Uterus (tissue), 4 donors: ENCODE measurements at places on chromosomes 2 and 18. TPM values are rescaled to one million over a fixed set of nuclear protein-coding genes. Genes with fewer than 3 reads are reported as not detected.
A peak's percentile ranks its signal among the peaks of the same experiment; 100 is the strongest.

GRCh38 chr2:25270061-25270460, 71.7 kb downstream of the DNMT3A start:
- H3K27ac ChIP-seq, result no peak overlapping the region
- H3K36me3 ChIP-seq, result no peaks in the 10 kb centered on the region
- no peak for DNase-seq

The G6PC2 gene
- not detected for total RNA-seq

DNA sequence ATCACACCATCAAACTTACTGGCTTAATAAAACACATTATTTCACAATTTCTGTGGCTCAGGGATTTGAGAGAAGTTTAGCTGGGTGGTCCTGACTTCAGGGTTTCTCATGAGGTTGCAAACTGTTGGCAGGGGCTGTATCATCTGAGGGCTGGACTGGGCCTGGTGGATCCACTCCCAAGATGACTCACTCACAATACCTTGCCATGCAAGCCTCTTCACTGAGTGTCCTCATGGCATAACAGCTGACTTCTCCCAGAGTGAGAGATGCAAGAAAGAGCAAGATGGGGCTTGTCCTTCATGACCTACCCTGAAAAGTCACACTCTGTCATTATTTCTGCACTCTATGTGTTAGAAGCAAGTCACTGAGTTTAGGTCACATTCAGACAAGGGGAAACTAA, 73.8 kb downstream of the AQP4 start:
- no peaks in the 10 kb centered on the region for H3K4me1 ChIP-seq
- no peak overlapping the region for H3K4me3 ChIP-seq
- no peaks in the 10 kb centered on the region for H3K36me3 ChIP-seq
- no peaks in the 10 kb centered on the region for H3K27me3 ChIP-seq
- DNase-seq, result no peak

DNA sequence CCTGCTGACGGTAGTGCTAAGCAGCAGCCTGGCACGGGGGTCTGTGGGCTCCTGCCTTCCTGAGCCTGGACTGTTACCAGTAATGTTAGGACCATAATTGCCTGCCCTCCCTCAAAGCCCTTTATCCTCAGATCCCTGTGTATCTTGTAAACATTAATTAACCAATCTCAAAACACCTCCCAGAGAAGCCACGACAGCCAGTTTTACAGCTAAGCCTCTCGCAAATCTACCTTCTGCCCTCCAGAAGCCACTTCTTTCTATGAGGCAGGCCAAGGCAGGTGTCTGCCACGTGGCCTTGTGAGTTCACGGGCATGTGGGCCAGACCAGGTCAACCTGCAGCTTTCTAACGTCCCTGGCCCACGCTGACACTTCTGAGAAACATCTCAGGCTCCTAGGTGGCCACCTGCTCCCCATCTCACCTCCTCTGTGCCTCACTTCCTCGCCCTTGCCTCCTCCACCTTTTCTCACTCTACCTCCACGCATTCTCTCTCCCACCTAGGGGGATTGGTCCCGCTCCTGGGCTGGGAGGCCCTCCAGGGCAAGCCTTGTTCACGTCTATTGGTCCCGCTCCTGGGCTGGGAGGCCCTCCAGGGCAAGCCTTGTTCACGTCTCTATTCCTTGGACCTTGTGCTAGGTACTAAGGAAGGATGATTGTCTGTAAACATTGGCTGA, 64.3 kb downstream of the EDAR start:
- H3K4me3 ChIP-seq, result no peak overlapping the region
- DNase-seq, result no peak
- no peak overlapping the region for H3K27ac ChIP-seq
- H3K27me3 ChIP-seq, result no peaks in the 10 kb centered on the region

The CNGA3 gene
- total RNA-seq, result not detected

The HJURP gene
- total RNA-seq, result not detected

DNA sequence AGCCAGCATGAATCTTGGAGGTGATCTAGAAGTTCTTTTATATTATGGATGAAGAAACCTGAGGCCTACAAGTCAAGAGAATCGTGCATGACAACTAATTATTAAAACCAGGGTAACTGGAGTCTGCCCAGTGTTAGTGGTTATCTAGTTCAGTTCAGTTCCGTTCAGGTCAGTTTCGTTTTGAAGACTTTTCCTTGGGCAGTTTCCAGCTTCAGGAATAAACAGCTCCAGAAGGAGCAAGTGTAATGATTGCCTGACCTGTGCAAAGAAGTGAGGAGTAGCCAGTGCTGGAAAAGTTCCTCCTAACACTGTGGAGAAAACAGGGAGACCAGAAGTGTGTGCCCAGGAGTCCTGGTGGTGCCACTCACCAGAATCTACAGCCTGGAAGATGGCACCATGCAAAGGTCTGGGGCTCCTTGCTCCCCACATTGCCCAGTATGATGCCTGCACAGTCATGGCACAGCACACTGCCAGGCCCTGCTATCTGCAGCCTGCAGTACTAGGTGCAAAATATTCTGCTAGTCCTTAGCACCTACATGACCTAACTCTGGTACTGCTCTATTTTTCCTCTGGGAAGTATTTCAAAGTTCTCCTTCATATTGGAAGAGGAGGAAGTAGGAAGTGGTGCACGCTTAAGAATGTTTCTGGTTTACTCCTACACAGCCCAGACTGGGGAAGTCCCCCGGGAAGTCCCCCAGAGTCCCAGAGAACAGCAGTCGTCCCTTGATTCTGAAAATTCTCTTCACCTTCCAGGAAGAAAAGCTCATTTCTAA, 65.8 kb downstream of the SUMO1 start:
- no peak for DNase-seq
- no peak overlapping the region for H3K4me3 ChIP-seq
- no peaks in the 10 kb centered on the region for H3K4me1 ChIP-seq
- no peaks in the 10 kb centered on the region for H3K36me3 ChIP-seq

The SCN1A gene
- not detected for total RNA-seq

The APCDD1 gene
- 8.2 TPM for total RNA-seq

The ZBTB7C gene
- total RNA-seq, result 5.6 TPM

GRCh38 chr18:1498216-1498615, 593.5 kb downstream of the ADCYAP1 start:
- no peak overlapping the region for H3K27ac ChIP-seq
- DNase-seq, result no peak
- no peaks in the 10 kb centered on the region for H3K4me1 ChIP-seq
- H3K36me3 ChIP-seq, result no peaks in the 10 kb centered on the region
- H3K4me3 ChIP-seq, result no peak overlapping the region

DNA sequence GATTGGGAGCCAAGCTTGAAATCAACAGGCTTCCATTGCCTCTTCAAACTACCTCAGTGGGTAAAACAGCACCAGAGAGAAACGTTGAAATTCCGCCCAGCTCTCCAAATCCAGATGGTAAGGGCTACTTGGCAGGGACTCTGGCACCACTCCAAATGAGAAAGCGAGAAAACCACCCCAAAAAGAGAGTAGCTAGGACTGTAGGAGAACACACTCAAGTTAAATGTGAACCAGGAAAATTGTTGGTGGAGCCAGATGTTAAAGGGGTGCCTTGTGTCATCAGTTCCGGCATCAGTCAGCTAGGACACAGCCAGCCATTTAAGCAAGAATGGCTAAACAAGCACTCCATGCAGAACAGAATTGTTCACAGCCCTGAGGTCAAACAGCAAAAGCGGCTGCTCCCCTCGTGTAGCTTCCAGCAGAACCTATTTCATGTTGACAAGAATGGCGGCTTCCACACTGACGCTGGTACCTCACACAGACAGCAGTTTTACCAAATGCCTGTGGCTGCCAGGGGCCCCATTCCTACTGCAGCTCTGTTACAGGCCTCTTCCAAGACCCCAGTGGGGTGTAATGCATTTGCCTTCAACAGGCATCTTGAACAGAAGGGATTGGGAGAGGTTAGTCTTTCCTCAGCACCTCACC, 167.3 kb downstream of the ASXL3 start:
- H3K36me3 ChIP-seq, result no peaks in the 10 kb centered on the region
- no peak overlapping the region for H3K27ac ChIP-seq
- no peaks in the 10 kb centered on the region for H3K4me1 ChIP-seq

GRCh38 chr2:144554492-144555210, 34.7 kb upstream of the ZEB2 start:
- H3K4me3 ChIP-seq, result no peak overlapping the region
- no peak for DNase-seq
- H3K36me3 ChIP-seq, result no peaks in the 10 kb centered on the region

DNA sequence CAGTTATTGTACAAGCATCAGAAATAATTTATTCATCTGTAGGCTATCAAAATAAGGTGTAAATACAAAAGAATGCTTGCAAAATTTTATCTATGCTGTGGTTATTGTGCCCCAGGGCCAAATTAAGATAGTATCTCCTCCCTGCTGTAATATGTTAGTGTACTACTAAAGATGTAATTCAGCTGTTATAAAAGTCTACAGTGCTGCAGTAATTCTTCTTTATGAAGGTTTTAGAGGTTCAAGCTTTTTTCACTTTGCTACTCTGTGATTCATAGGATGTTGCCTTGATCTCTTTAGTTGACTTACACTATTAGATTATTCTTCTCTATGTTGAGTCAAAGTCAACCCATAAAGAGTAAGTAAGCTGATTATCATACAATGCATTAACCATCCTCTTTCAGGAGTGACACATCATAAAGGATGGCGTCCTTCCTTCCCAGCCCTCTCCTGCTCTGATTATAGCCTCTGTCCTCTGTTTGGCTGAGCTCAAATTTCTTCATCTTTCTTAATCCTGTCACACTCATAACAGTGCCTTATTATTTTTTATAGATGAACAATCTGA, 29.3 kb upstream of the DYNAP start:
- H3K36me3 ChIP-seq, result no peaks in the 10 kb centered on the region
- DNase-seq, result no peak
- H3K27me3 ChIP-seq, result no peaks in the 10 kb centered on the region
- no peak overlapping the region for H3K27ac ChIP-seq
- no peaks in the 10 kb centered on the region for H3K4me1 ChIP-seq

The CHRNG gene
- total RNA-seq, result not detected

The TNP1 gene
- total RNA-seq, result not detected

The ERBB4 gene
- total RNA-seq, result 13.3 TPM

The KATNAL2 gene
- 3.6 TPM for total RNA-seq

GRCh38 chr2:171564463-171564862, 42.2 kb downstream of the CYBRD1 start:
- no peak overlapping the region for H3K27ac ChIP-seq
- no peaks in the 10 kb centered on the region for H3K36me3 ChIP-seq
- H3K4me1 ChIP-seq, result no peaks in the 10 kb centered on the region
- H3K4me3 ChIP-seq, result no peak overlapping the region
- H3K27me3 ChIP-seq, result no peaks in the 10 kb centered on the region

The DSG2 gene
- total RNA-seq, result 25.0 TPM

DNA sequence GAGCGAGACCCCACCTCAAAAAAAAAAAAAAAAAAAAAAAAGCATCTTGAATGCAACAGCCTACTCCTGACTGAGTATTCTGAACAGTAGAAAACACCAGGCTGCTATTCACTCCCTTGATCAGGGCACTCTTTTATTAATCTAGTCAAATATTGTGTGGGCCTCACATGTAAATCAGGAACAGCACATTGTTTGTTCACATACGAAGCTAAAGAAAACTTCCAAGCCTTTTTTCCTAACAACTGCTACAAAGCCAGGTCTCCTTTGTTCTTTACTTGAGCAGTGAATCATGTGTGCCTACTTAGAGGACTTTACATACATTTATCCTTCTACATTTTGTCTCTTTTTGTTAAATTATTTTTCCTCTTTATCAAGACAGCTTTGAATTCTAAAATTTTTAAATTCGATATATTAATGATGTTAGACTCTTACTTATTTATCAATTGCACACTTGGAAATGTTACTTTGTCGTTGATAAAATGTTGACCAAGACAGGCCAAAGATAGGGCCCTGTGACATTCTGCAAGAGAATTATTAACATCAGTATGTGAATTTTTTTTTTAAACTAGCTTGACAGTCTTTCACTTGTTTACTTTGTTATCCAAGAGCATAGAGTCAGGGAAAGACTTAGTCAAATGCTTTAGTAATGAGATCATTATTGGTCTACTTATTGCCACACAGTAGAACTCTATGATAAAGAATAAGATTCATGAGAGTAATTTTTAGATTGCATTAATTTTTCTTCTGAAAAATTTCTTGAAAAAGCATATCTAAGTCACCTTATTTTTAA, 13.2 kb downstream of the SPATS2L start:
- no peak overlapping the region for H3K4me3 ChIP-seq
- H3K27ac ChIP-seq, result peak overlapping the region; percentile 0
- H3K27me3 ChIP-seq, result no peaks in the 10 kb centered on the region
- H3K4me1 ChIP-seq, result no peaks in the 10 kb centered on the region
- no peaks in the 10 kb centered on the region for H3K36me3 ChIP-seq
- no peak for DNase-seq

GRCh38 chr18:48407358-48407757, 1.8 kb downstream of the ZBTB7C start:
- H3K4me1 ChIP-seq, result peaks cover 7% of the 10 kb centered on the region
- no peaks in the 10 kb centered on the region for H3K36me3 ChIP-seq
- no peak for DNase-seq
- no peak overlapping the region for H3K27ac ChIP-seq
- H3K4me3 ChIP-seq, result no peak overlapping the region
